NCI-H69 (cell line): ENCODE measurements at places on chromosomes 11 and 22.

DNA sequence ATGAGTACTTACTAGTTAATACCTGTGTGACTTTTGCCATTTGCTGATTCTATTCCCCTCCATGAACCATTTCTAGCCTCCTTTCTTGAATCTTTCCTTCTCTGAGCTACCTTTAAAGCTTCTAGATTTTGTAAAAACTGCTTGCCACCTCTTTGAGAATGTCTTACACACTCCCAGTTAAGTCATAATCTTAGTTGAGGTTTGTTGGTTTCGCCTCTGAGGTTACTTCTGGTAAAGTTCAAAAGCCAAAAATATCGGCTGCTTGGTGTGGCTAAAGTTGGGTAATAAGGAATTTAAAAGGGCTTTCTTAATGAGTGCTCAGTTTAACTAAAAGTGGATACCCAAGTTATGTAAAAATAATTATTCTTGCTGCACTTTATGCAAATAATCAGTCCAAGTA is 10.4 kb upstream of the GLYAT start:
- no peak for DNase-seq

- DNase-seq, result peak; percentile 90
Observed at GRCh38 chr11:44634401-44635281, 69.2 kb downstream of the CD82 start.

DNA sequence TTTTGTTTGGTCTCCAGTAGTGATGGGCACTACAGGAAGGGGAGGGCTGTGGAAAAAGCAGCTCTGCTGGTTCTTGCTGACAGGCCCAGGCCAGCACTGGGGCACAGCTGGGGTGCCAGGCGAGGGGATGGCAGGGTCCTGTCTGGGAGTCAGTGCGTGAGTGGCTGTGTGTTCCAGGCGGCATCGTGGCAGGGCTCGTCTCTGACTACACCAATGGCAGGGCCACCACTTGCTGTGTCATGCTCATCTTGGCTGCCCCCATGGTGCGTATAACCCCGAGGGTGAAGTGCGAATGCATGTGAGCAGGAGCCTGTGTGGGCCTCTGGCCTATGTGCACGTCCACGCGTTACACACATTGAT is 20.9 kb downstream of the SLC37A2 start:
- no peak for DNase-seq

GRCh38 chr11:102306048-102306597 is 11.2 kb upstream of the BIRC3 start:
- peak; percentile 86 for DNase-seq

GRCh38 chr11:62352355-62353336 is 15.4 kb downstream of the ASRGL1 start:
- DNase-seq, result no peak

- no peak for DNase-seq
Observed at GRCh38 chr11:1514336-1515061, 27.9 kb upstream of the MOB2 start.

- no peak for DNase-seq
Observed at GRCh38 chr11:95442531-95443050, 211.6 kb upstream of the SESN3 start.

- no peak for DNase-seq
Observed at GRCh38 chr11:37459456-37459855, 861.4 kb upstream of the RAG2 start.

DNA sequence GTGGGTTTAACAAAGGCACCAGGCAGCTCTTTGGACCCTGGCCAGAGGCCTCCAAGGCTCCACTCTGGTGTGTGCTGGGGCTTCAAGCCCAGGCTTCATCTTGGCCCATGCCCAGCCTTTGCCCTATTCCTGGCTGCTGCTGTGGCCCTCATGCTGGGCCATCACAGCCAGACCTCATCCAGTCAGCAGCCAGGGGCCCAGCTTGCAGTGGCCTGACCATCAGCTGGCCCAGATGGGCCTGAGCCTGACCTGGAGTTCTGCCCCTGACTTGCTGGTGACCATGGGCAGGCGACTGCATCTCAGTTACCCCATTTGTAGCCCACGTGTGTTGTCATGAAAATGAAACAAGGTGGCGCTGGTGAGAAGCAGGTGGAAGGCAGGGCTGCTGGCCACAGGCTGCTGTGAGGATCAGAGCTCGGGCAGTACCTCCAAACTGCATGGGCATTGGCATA is 76.1 kb downstream of the MED15 start:
- peak; percentile 7 for DNase-seq

DNA sequence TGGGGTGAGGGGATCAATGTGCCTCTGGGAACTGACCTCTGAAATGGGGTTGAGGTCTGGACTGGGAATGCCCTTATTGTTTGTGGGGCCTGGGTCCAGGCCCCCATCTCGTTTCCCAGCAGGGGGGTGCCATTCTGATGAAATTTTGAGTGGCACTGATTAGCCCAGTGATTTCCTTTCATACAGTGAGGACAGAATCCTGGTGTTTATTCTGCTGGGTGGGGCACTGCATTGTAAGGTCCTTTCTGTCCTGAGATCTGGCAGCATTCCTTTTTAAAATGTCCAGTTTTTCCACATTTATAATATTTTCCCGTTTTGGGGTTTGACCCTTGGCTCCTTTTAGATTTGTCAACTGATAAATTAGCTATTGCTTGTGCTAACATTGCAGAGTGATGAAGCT is 27.1 kb downstream of the OR10A6 start:
- DNase-seq, result no peak

- peak; percentile 63 for DNase-seq
Observed at GRCh38 chr11:31397239-31397834, 27.7 kb downstream of the DNAJC24 start.

GRCh38 chr11:45025716-45026492 is 75.2 kb upstream of the TP53I11 start:
- DNase-seq, result peak; percentile 85

- DNase-seq, result peak; percentile 24
Observed at GRCh38 chr11:120331301-120331996, 4.8 kb upstream of the ARHGEF12 start.

DNA sequence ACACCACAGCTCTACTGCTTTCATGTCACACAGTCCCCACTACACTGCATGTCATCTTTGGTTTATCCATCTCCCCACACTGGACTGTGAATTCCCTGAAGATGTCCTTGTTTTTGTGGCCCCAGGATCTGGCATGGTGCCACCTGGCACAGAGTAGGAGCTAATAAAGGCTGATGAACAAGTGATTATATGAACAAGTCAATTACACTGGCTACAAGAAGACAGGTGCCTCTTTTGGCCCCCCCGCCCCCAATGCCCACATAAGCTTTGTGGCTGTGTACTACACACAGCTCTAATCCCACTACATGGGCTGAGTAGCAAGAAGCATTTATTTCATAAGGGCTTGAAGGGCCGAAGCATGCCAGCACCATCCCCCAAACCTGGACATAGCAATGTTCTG is 24.7 kb downstream of the PLEKHA7 start:
- peak; percentile 70 for DNase-seq

GRCh38 chr11:30468881-30469280 is 117.3 kb downstream of the MPPED2 start:
- DNase-seq, result no peak

DNA sequence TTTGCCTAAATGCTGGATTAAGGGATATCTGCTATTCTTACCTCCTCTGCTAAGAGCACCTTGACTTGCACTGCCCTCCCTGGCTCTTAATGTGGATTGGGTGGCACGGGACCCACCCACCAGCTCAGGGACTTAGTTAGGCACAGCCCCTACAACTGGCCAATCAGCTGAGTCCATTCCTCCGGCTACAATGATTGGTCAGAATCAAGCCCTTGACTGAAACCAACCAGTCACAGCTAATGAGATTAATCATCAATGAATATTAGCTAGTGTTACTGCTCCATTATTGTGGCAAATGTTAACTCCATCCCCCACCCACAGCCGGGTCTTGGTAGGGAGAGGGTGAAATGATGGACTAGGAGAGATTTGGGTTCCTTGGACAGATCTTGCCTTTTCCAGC is 328.0 kb downstream of the MN1 start:
- no peak for DNase-seq

DNA sequence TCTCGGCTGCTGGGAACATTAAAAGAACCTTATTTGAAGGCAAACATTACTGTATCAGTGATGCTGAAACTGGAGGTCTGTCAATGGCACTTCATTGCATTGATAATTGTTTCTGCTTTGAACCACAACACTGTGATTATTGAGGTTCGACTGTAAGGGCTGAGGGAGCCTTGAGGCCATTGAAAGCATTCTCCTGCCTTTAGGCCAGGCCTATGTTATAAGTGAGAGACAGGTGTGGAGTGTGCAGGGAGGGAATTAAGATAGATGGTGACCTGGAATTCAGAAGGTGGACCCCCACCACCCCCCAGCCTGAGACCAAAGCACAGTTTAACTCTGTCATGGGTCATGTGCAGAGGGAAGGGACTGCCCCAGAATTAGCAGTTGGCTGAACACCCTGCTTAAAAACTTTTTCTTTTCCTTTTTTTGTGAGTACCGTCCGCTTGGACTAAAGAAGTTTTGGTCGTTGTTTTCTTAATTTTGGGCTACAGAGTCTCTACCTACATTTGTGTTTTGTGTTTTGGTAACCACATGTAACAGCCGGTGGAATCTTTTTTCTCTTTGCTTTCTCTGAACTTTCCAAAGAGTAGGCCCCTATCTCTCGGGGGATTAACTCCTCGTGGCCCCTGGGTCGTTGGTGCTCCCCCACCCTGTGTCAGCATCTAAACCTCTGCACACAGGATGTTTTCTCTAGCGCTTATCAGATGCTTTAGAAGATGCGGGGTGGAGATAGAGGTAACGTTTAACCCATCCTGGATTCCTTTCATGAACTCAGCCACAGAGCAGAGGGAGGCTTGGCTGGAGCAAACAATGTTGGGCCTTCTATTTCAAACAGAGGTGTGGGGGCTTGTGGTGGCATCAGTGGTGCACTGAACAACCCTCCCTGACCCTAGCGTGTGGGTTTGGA is 43.7 kb downstream of the ZBTB16 start:
- DNase-seq, result no peak

DNA sequence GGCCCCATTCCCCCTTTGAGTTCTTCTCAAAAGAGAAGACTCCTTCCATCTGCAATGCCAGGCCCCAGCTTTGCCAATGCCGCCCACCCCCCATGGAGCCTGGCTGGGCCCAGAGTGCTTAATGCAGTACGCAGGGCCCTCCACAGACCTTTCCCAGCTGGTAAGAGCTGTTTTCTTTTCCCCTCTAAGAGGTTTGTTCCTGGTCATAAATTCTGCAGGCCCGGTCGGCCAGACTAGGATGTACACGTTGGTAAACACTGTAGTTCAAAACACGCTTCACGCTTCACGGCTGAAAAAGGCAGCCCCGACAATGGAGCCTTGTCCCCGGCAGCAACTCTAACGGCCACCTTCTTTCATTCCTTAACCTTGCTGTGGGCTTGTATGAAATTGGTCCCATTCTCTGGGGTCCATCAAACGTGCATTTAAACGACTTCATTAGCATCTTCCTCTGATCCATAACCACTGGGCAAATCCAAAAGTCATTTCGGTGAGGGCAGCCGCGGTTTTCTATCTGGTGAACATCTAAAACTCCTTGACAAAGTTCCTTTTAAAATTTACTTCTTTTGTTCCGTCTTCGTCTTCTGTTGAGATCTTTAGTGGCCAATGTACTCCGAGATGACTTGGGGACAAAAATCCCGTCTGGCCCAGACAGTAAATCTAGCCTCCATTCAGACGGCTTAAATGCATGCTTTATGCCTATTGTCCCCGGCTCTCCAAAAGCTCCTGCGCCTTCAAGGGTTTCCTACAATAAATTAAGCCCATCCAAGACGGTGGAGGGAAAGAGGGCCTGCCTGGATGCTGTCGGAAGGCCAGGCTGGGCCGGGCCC is 60.0 kb upstream of the MYEOV start:
- no peak for DNase-seq

DNA sequence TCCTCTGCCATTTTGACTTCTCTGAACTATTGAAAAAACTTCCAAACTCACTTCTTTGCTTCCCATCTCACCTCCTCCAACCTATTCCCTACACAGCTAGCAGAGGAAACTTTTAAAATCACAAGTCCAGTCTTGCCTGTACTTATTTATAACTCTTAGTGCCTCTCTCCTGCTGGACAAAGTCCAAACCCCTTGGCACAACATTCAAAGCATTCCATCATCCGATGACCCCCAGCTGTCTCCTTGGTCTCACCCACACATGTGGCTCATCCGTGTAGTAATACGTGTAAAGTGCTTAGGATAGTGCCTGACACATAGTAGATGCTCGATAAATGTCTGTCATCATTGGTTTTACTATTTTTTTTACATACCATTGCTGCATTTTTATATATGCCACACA is 101.4 kb downstream of the PARVA start:
- no peak for DNase-seq

- DNase-seq, result no peak
Observed at GRCh38 chr11:86559311-86559945, 113.0 kb downstream of the ME3 start.

DNA sequence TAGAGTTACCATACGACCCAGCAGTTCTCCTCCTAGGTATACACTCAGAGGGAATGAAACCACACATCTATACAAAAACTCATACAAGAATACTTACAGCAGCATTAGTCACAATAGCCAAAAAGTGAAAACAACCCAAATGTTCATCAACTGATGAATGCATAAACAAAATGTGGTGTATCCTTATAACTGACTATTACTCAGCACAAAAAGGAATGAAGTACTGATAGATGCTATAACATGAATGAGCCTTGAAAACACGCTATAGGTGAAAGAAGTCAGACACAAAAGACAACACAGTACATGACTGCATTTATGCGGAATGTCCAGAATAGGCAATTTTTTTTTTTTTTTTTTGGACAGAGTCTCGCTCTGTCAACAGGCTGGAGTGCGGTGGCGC is 23.1 kb downstream of the NCAPD3 start:
- no peak for DNase-seq

DNA sequence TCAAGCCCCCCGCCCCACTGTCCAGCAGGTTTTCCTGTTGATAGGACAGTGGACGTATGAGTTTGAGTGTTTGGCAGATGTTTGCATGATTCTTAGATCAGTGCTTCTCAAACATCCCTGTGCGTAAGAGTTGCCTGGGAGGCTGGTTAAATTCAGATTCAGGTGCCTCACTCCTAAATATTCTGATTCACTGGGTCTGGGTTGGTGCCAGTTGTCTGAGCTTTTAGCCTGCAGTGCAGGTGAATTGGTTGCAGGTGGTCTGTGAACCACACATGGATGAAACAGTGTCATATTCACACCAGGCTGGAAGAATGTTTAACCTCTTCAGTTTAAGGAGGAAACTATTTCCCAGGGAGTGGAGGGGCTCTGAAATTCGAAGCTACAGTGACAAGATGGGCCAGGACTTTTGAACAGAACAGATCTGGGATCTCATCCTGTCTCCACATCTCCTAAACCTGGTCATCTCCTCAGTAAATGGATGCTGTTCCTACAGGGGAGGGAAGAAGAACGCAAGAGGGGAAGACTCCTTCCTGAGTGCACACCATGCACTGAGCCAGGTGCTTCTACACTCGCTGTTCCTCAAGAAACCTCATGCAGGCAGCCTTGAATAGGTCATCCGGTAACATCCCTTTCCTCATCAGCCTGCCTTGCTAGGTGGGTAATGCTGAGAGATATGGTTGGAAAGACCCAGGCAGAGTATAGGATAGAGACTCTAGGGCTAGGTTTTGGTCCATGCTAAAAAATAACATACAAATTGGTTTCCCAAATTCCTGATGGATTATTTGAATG is 47.8 kb downstream of the TEAD1 start:
- DNase-seq, result peak; percentile 70
